ENCODE measurements at places on chromosomes 7 and 10.

GRCh38 chr10:43100366-43100765 lies 23.5 kb downstream of the RET start:
- no peak for DNase-seq

GRCh38 chr7:25801214-25801613 lies 350.8 kb upstream of the NFE2L3 start:
- no peak for DNase-seq

- DNase-seq: no peak
Observed at GRCh38 chr7:25752967-25753791, 398.8 kb upstream of the NFE2L3 start.

DNA sequence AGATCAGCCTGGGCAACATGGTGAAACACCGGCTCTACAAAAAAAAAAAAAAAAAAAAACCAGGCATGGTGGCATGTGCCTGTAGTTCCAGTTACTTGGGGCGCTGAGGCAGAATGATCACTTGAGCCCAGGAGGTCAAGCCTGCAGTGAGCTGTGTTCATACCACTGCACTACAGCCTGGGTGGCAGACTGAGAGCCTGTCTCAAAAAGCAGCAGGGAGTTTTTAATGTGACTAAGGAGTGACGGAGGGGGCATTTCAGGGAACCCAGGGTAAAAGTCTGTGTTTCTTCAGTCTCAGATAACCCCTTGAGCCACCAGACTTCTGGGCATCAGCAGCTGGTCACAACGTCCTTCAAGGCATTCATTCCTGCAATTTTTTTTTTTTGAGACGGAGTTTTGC lies 2.2 kb upstream of the C10orf95 start:
- no peak for DNase-seq

GRCh38 chr7:47149971-47150370 lies 431.9 kb downstream of the TNS3 start:
- no peak for DNase-seq

GRCh38 chr7:89028319-89028718 lies 232.8 kb upstream of the TEX47 start:
- DNase-seq: no peak
